ENCODE measurements at places on chromosomes 3 and 15.

DNA sequence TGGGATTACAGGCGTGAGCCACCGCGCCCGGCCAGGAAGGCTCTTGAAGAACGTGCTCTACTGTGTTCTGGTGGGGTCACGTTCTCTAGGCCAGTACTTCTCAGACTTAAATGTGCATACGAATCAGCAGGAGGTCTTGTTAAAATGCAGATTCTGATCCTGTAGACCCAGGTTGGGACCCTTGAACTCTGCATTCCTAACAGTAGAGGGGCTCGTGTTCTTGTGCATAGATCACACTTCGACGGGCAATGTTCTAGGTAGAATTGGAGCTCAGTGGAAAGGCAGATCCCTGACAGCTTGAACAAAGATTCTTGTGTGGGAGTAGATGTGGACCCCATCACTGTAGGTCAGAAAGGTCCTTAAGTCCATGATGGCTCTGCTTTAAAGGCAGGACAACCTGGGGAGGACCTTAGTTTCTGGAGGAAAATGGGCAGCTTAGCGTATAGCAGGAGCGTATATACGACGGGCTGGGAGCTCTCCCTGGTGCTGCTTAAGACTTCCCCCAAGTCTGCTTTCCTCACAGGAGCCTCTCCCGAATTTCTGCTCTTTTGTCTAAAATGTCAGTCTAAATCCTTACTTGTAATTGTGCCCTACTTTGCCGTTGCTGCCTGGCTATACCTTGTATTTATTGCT is 16.9 kb upstream of the FAM81A start:
- DNase-seq: peak; percentile 19

GRCh38 chr15:64883100-64883581 is 28.6 kb upstream of the ANKDD1A start:
- DNase-seq: no peak

- DNase-seq: no peak
These were observed 156.4 kb upstream of the PPP2R3A start for GRCh38 chr3:135809021-135809634.

DNA sequence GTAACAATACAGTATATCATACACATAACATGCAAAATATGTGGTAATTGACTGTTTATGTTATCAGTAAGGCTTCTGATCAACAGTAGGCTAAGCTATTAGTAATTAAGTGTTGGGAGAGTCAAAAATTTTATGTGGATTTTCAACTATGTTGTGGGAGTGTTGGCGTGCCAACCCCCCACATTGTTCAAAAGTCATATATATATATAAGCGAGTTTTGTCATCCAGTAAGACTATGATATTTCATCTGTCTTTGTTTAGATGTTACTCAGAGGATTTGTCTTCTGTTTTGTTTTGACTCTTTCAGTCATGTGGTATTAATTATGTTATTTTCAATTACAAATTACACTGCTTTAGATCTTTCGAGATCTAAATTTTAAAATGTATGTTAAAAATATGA is 51.0 kb upstream of the RAP2B start:
- DNase-seq: no peak

DNA sequence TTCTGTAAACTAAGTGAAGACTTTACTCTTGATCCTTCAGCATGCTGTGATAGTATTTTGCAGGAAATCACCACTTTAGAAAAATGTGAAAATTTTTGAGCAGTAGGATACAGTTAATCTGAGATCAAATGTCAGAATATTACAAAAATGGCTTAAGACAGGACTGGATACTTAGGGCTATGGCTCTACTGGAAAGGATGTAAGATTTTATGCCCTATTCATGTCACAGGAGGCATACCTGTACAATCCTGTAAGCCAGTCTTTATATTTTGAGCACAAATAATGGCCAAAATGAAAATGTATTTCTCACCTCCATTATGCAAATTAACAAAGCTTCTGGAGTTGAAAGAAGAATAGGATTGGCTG is 8.6 kb upstream of the TGFBR2 start:
- no peak for DNase-seq

DNA sequence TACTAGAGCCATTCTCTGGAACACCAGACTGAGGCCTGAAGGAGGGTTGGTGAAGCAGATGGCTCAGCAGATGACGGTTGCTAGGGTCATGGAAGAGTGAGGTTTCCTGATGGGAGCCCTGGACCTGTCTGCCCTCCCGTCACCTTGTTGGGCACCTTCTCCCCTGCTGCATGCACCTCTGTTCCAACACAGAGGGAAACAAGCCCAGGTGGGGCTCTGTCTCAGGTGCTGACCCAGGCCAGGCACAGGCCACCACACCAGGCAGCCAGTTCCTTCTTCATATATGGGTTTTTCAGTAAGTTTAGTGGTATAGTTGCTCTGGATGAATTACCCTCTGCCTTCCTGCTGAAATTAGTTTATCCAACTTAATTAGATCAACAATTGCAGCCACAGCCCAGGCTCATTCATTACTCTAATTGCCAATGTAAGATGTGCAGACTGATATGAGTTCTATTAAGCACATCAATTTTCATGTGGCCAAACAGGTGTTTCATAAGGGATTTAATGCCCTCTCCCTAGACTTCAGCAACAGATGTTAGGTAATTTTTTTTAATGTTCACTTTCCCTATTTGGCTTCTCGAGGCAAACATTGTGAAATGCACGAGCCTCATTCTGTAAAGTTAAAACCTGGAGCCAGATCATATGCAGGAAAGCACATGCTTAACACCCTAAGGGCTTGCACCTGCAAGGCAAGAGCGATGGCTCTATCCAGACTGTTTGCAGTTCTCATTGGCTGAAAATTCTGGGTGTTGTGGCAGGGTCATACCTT is 174.8 kb downstream of the CHDH start:
- DNase-seq: no peak

GRCh38 chr3:60772584-60772983 is 478.7 kb downstream of the FHIT start:
- no peak for DNase-seq

GRCh38 chr3:150215616-150216015 is 192.5 kb upstream of the TSC22D2 start:
- DNase-seq: no peak

DNA sequence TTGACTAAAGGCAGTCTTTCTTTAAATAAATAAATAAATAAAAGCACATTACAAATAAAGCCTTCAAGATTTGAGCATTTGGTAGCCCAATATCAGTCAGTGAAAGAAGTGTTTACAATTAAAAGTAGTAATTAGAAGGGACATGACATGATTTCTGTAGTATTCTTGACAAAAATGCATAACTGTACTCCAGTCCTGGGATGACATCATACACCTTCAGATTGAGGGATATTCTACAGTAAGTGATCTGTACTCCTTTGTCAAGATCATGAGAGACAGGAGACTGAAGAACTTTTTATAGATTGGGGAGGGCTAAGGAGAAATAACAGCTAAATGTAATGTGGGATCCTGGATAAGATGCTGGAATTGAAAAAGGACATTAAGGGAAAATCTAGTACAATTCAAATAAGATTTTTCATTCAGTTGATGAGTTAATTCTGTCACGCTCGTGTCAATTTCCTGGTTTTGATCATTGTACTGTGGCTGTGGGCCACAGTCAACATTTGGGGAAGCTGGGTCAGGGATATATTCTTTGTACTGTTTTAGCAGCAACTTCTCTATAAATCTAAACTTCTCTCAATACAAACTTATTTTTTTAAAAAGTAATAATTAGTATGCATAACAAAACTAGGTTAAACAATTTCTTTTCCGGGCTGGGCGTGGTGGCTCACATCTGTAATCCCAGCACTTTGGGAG is 314.8 kb downstream of the PTPRG start:
- DNase-seq: no peak

DNA sequence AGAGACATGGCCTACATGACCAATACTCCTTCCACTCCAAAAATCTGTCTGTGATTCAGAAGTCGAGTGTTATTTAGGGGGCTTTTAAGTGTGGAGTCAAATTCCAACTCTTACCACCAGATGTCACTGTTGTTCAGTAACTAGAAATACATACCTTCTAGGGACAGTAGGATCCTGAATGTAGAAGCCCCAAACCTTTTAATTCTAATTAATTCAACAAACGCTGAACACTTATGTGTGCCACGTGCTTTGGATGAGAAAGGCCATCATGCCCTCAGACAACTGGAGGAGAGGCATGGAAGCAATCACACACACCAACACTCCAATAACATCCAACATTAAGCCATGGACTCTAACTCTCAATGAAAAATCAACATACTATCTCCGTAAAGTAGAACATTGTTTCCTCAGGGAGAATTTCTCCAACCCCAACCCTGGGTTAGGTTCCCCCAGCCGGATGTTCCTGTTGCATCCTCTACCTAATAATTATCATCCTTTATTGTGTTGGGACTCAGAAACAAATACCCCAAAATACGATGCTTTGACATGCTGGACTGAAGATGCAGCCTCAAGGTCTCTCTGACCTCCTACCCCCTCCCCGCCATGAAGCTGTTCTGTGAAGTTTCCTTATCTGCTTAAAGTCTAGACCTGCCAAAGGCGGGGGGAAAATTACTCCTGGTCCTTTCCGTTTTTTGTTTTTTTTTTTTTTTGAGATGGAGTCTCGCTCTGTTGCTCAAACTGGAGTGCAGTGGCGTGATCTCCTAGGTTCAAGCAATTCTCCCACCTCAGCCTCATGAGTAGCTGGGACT is 8.0 kb upstream of the CCDC13 start:
- peak; percentile 57 for DNase-seq

DNA sequence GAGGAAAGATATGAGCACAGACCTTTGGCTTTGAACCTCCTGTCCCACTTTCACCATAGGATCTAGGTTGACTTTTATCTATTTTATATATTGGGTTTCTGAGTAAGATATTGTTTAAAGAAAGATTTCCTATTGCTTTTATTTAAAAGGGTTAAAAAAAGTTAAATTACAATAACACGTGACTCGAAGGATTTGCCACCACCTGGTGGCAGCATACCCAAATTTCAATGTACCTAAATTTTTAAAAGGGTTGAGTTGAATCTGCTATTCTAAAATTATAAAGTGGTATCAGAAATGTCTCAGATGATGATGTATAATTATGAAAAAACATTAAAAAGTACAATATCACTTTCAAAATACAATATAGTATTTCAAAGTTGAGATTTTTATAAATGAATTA is 368.4 kb downstream of the MECOM start:
- no peak for DNase-seq

DNA sequence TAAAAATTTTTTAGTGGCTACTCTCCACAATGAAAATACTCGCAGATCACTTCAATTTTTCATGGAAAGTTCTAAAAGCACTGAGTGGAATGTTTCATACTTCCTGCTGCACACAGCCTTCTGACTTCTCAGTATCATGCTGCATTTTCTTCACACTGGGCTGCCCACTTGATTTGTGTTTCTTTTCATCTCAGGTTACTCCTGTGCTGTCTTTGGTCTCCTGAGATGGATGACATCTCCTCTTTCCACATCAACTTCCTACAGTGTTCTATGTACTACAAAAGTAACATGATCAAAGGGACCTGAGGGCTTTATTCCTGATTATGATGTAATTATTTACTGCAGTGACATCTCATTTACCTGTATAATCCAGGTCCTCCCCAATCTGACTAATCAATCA is 927.7 kb downstream of the ROBO2 start:
- no peak for DNase-seq

- DNase-seq: no peak
These were observed 39.9 kb upstream of the KLHL25 start for GRCh38 chr15:85834651-85835050.

GRCh38 chr15:54159012-54159411 is 180.8 kb downstream of the UNC13C start:
- no peak for DNase-seq

DNA sequence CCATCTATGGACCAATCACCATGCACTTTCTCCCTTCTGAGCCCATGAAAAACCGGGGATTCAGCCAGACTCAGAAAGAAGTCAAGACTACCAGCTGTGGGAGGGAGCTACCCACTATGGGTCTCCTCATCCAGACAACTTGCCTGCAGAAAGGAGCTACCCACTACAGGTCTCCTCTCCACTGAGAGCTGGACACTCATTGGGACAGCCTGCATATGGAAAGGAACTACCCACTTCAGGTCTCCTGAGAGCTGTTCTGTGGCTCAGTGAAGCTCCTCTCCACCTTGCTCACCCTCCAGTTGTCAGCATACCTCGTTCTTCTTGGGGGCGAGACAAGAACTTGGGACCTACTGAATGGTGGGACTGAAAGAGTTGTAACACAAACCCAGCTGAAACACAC is 22.3 kb upstream of the ZBED2 start:
- DNase-seq: no peak

DNA sequence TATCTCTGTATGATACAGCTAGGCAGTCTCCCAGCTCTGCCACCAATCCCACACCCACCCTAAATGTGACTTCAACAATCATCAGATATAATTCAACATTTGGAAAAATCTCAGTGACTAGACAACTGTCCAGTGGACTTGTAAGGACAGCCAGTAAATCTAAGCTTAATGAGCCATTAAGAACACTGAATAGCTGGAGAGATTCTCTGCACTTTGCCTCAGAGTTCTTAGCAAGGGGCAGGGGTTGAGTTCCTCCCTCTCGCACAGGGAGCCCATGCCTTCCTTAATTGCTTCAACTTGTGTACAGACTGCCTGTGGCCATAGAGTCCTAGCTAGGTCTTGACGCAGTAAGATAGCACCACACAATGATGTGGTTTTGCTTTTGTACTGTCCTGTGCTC is 15.6 kb downstream of the MEX3B start:
- no peak for DNase-seq

GRCh38 chr3:124299831-124300230 is 307.9 kb upstream of the ROPN1 start:
- no peak for DNase-seq

DNA sequence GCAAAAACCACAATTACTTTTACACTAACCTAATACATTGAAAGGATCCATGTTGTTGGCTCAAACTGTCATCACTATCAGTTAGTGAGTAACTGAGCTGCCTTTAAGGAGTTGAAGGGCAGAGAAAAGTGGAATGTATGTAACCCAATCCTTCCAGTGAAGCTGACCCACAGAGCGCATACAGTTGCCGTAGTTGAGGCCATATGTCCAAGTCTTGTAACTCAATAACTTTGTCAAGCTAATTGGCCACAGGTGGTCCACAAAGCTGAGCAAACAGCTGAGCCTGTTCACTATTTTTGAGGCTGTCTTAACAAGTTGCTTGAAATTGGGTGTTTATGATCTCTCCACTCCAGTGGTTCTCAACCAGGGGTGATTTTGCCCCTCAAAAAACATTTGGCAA is 169.0 kb upstream of the SLC24A5 start:
- DNase-seq: no peak

DNA sequence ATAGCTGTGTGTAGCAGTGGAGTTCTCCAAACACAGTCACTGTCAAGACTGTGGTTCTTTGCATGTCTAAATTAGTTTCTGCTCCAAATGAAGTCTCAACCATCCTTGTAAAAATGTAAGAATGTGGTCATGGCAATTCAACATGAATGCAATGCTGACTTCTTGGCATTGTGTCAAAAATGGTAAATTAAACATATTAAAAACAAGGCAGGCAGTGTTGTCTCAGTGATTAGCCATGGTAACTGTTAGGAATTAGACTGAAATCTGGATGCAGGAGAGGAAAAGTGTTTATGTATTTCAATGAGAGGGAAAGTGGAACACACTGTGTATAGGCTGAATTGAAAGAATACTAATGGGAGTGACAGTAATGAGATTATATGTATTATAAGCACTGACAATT is 597.2 kb downstream of the EDEM1 start:
- no peak for DNase-seq

All from HAP-1 (cell line).